Lower leg skin (tissue), 4 donors: ENCODE measurements at places on chromosomes 4 and X.

DNA sequence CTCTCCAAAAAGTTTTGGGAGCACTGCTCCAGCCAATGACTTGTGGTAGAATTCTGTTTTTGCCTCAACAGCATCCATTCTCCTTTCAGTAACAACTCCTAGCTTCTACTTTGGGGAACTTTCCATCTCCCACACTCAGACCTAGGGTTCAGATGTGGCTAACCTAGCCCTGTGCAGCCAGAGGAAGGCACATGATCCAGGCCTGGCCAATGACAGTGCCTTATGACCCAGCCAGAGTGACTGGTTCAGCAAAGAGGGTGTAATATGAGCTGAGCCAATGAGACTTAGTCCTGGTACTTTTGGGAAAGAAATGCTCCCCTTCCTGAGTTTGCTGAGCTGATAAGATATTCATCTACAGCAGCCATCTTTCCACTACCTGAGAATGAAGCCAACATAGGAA lies 5.4 kb upstream of the USP46 start:
- no peak for DNase-seq

- peak; percentile 56 for DNase-seq
These were observed 10.2 kb downstream of the GAK start for GRCh38 chr4:921830-922331.

DNA sequence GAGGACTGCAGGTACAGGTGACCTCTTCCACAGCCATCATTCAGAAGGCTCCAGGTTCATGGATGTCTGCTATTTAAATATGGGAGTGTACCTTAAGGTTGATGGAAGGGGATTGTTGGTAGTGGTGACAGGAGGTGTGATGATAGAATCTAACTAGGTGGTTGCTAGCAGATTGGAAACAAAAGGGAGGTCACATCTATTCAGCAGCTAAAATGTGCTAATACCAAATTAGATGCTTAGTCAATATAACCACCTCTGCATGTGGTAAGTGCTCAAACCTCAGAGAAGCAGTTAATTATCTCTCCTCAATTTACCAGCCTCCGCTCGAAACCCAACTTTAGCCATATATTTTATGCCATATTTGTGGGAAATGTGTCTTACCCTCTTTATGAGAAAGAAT lies 98.7 kb upstream of the CCSER1 start:
- no peak for DNase-seq

DNA sequence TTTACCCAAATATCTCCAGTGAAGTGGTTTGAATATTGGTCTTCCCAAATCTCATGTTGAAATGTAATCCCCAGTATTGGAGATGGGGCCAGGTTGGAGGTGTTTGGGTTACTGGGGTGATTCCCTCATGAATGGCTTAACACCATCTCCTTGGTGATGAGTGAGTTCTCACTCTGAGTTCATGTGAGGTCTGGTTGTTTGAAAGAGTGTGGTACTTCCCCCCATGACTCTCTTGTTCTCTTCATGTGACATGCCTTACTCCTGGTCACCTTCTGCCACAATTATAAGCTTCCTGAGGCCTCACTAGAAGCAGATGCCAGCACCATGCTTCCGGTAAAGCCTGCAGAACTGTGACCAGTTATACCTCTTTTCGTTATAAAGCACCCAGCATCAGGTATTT lies 32.9 kb upstream of the OTUD4 start:
- DNase-seq = no peak

GRCh38 chrX:149365552-149365951 lies 139.6 kb downstream of the IDS start:
- no peak for DNase-seq

DNA sequence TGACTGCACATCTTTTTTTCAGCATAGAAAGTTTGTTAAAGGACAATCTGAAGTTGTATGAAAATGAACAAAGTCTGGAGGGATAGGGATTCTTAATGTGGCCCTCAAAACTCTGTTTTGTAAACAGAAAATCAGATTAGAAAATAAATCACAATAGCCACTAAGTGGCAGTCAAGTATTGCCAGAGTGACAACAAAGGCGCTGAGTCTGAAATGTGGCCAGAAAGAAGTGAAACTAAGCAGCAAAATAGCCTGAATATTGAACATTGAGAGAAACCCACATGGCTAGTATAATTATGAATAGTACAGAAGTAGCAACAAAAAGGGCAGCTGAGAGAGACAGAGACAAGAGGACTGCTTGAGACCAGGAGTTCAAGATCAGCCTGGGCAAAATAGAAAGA lies 81.1 kb upstream of the CT45A1 start:
- no peak for DNase-seq

- peak; percentile 94 for DNase-seq
These were observed at the start of gene CCSER1 for GRCh38 chr4:90127223-90127705. CCSER1 (plus strand) TSS chr4:90127394.

DNA sequence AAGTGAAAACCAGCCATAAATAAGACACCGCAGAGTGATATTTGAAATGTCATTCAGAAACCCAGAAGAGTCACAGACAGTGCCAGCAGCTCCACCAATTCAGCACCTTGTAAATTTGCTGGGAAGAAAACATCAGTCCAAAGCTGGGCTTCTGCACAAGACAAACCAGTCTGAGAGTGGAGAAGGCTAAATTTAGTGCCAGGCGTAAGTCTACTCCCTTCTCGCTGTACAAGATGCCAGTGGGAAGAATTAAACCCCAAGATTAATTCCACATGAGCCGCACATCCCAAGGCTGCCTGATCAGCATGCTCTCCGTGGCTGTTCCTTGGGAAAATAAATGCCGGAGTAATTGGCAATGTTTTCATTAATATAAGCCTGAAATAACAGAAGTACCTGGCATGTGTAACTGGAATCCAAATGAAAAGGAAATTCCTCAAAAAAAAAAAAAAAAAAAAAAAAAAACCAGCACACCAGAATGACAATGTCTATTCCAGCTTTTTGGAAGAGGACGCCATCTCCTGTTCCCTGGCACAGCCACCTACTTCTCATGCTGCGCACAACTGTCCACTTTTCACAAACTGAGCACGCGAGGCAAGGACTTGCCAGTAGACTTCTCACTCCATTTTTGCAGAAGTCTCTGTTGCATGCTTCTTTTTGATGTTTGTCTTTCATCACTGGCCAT lies 95.5 kb downstream of the NSUN7 start:
- DNase-seq = no peak

DNA sequence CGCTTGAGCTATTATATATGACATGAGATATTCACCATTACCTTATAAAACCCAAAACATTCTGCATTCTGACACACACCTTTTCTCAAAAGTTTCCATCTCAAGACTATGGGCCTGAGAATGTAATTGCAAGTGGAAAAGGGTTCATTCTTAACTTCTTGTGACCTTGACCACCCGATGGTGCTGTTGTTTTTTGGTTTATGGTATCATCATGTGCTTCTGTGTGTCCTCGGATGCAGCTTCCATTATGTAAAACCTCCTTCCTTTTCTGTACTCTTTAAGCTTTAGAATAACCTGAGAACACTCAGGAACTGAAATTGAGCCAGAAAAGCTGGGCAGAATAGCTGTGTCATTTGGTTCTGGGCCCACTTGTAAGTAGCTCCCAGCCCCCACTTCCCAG lies 16.2 kb upstream of the PUDP start:
- no peak for DNase-seq

DNA sequence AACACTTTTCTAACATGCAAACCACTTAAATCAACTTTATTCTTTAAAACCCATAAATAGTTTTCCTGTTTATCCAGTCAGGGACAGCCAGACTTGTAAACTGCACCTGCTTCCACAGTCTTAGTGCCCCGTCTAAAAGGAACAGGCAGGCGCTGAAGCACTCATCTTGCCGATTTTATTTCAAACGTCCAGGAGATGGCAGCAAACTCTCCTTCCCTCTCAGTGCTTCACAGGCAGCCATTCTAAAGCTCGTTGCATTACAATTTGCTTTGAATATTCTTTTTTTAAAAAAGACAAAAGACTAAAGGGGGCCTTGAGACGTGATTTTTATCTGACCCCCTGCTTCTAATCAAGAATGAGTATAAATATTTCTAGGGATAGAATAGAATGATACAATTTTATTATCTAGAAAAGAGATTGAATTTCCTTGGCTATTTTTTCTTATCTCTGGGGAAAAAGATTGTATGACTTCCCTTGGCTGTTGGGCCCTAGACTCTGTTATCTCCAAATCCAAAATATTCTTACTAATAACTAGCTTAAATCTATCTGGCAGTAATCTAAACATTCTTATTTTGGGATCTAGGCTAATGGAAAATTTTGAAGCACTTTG lies 93.6 kb upstream of the MYOZ2 start:
- no peak for DNase-seq

DNA sequence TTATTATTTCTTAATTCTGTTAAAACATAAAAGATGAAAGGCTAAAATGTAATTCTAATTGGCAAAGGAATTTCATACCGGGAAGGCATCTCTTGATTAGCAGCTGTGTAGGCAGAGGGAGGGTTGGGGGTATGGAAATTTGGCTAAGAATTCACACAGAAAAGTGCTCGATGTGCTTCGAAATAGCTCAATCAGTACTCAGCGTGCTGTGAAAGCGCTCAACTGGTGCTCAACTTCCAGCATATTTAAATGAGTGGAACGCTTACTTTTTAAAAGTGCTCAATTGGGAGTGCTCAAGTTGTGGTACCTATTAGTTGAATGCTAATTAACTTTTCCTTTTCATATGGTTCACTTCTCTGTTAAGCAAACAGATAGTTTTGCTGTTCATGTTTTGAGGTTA lies 695.9 kb upstream of the ATOH1 start:
- DNase-seq = no peak

DNA sequence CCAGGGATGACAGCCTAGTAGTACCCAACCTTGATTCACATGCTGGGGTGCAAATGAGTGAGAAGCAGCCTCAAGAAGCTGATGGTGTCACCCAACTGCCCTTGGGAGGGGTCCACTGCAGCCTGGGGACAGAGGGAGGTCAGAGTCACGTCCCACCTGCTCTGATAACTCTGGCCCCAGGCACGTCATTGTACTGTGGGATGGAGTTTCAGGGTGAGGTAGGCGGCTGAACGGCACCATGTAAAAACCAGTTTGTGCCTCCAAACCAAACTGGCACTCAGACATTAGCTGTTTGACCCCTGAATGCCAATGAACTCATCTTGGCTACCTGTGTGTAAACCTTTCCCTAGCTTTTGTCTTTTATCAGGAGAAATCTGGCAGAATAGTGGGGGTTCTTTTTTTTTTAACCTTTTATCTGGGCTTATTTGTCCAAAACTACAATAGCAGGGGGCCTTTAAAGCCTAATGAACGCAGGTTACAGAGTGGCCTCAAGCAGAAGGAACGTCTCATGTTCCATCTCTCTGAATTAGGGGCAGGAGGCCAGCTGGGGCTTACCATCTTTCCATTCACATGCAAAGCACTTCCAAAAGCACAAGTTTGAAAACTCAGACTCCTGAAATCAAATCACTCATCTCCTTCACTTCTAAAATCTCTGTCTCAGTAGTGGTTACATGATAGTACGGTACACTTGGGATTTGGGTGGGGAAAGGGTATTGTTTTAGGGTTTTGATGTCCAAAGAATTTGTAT lies 89.4 kb downstream of the IRF2 start:
- DNase-seq = no peak

DNA sequence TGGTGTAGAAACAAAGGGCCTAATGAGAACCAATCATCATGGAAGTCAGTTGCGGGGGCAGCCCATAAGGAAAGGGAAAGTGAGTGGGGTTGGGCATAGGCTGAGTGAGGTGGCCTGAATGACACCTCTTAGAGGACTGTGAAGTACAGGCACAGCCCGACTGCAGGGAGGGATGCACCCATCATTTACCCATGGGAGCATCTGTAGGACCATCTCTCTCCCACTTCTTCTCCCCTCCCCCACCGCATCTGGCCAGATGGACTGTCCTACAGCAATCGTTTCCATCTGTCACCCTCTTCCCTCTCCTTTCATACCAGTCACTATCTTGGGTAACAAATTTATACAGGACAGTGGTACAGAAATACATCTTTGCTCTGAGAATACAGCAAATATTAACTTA lies 4.2 kb downstream of the STBD1 start:
- no peak for DNase-seq

GRCh38 chr4:91846233-91846632 lies 457.5 kb upstream of the GRID2 start:
- DNase-seq = no peak

- peak; percentile 27 for DNase-seq
These were observed 38.6 kb downstream of the MTMR1 start for GRCh38 chrX:150731795-150732194.

DNA sequence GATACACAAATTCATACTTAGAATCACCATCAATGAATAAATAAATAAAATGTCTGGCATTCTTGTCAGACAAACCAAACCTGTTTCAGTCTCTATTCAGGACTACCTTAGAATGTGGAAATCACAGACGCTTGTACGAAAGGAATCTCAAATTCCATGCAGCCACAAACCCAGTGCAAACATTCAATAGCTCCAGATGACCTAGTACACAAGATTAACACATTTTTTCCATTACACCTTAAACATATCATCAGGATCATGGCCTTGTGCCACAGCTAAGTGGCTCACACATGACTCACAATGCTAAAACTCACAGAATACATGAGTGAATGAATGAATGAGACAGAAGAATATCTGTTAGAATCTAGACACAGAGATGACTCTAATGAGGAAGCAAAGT lies 134.2 kb downstream of the PWWP3B start:
- no peak for DNase-seq

DNA sequence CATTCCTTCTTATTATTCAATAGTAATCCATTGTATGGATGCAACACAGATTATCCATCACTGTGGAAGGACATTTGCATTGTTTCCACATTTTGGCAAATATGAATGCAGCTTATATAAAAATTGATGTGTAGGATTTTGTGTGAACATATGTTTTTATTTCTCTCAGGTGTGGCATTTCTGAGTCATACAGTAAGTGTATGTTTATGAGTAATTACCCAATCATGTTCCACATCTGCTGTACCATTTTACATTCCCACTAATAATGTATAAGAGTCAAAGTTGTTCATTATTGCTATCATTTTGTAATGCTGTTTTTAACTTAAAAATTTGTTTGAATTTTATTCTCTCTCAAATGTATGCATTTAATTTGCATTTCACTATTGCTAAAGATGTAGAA lies 25.5 kb downstream of the MAGEA4 start:
- DNase-seq = no peak

DNA sequence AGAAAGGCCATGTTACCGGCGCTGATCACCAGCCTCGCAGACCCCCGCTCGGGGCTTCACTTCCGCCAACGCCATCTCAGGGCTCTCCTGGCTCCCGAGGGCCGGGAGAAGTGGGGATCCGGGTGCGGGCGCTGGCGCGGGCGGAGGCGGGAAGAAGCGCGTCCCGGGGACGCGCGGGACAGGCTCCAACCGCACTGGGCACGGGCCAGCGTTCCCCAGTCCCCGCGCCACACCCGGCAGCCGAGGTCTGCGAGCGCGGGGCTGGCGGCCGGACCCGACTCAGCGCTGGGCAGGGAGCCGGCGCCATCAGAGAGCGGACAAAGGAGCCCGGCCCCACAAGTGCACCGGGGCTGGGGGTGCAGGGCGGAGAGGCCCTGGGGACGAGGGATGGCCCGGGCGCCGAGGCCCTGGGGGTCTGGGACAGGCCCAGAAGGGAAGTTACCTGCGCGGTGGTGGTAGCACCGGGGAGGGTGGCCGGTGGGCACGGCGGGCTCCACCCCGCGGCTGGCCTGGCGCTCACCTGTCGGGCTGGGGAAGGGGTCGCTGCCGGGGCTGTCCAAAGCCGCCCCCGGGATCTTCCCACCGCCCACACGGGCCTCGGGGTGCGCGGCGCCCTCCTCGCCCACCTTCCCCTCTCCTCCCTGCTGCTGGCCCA lies 449 bp downstream of the CTPS2 start:
- no peak for DNase-seq

GRCh38 chr4:102477657-102478056 lies 23.5 kb upstream of the NFKB1 start:
- no peak for DNase-seq

GRCh38 chr4:70651864-70652506 lies 14.3 kb downstream of the JCHAIN start:
- no peak for DNase-seq
